ENCODE measurements at places on chromosomes 5 and 9.
A peak's percentile ranks its signal among the peaks of the same experiment; 100 is the strongest.

- no peak for ATAC-seq
These were observed 60.5 kb downstream of the ACER2 start for GRCh38 chr9:19469271-19469670.

GRCh38 chr9:89304020-89304833 is 6.8 kb upstream of the CKS2 start:
- no peak for ATAC-seq

GRCh38 chr9:128684065-128684324 is 5.0 kb upstream of the SET start:
- ATAC-seq = no peak

- no peak for ATAC-seq
These were observed 216.9 kb downstream of the DEPDC1B start for GRCh38 chr5:60483050-60483449.

GRCh38 chr5:25858019-25858418 is 1180.4 kb downstream of the CDH9 start:
- ATAC-seq = no peak

- ATAC-seq = no peak
These were observed 20.9 kb upstream of the SLC31A2 start for GRCh38 chr9:113129884-113130283.

GRCh38 chr5:128632264-128632663 is 94.2 kb upstream of the FBN2 start:
- no peak for ATAC-seq

DNA sequence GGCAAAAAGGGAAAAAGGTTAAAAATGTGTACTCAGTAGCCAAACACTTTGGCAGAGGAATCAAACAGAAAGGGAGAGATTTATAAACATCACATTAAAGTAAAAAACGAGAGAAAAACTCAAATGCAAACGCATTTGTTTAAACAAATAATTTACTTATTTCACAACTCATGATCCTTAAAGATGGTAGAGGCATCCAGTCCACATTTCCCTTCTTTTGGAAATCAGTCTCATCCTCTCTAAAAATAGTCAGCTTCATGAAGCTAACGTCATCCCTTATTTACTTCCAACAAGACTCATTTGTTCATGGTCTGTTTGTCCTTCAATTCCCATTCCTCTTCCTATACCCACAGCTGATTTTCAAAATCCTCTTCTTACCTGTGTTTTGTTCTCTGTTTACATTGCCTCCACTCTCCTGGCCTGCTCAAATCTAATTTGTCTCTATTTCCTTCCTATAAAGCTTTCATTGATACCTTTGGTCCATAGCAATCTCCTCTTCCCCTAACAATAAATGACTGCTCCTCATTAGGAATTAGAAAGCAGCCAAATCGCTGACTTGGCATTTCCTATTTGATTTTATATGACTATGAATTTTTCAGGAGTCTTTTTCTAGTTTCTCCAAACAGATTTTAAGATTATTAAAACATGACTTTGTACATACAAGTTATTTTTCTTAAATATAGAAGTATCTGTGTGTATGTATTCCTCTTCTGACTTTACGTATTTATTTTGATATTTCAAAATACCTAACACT is 805.3 kb downstream of the TLE1 start:
- no peak for ATAC-seq

- no peak for ATAC-seq
These were observed 119.5 kb upstream of the TRPC7 start for GRCh38 chr5:136484808-136485325.

DNA sequence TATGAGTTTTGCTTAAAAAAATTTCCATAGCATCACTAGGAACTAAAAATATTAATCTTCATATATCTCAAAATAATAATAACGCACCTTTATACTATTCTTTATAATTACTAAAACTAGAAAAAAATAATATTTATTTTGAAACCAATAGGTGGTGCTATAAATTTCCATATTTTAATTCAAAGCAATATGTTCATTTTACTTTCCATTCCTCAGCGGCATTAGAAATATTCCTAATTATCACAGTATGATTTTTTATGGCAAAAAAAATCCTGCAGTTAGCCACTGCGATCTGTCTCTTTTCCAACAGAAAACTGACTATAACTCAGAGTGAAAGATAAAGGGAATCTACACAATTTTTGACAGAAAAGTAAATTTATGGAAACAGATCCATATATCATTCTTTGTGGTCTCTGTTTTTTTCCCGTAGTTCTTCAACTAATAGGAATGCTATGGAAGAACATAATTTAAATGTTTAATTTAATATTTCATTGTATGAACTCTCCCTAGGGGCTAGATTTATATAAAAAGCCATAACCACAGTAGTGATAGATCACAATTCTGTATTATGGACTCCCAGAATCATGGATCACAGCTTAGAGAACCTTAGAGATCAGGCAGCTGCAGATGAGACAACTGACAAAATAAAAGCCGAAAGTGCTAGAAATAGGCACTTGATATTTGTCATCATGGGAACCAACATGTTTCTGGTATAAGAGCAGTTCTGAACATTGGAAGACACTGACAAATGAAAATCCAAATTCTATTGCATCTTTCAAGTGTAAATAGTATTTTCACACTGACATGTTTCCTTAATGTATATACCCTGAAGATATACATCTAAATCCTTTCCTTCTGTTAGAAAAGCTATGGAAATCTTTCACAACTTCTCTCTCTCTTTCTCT is 167.7 kb upstream of the MPDZ start:
- ATAC-seq = no peak

DNA sequence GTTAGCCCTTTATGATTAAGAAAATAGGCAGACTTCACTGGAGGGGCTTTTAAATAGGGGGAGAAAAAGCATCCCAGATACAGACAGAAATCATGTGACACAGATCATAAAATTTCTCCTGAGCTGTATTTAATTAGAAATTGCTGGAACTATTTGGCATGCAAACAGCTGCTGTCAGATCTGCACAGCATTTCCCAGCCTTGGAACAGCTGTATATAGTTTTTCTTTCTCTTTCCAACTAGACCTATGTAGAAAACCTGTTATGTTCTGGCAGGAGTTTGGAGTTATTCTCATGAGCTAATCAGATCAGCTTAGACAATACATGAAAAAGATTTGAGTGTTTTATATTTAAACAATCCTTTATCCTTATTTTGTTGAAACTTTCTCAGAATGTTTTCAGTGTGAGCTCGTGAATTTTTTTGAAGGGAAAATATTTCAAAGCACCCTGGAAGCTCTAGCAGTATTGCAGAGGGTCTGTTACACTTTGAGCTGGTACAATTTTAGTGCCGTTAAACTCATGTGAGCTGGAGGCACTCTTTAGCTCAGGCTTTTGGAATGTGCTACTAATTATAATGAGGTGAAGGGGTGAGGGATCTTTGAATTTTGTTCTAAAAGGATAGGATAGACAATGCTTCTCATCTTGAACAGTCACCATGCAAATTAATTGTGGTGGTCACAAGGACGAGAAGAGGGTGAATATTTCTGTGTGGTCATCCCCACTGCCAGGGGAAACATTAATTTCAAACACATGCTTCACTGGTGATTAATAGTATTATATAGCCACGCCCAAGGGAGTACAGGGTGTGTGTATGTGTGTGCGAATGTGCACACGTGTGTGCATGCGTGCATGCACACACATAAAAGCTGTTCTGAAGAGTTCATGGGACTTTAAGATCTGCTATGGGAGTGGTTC is 239.4 kb upstream of the FBXL7 start:
- no peak for ATAC-seq

DNA sequence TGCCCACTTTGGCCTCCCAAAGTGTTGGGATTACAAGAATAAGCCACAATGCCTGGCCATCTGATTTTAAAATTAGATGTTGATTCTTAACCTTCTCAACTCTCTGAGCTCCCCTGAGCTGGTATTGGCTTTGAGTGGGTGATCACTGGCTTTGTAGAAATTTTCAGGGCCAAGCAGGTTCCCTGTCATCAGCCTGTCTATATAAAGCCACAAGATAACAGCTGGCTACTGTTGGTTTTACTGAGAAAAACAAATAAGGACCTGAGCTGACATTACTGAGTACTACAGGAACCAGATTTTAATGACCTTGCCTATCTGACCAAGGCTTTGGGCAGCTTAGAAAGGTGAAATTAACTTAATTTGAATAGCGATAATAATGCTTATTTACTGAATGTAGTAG is 153.6 kb downstream of the MSX2 start:
- no peak for ATAC-seq

GRCh38 chr5:131461742-131462141 is 173.3 kb downstream of the RAPGEF6 start:
- no peak for ATAC-seq

DNA sequence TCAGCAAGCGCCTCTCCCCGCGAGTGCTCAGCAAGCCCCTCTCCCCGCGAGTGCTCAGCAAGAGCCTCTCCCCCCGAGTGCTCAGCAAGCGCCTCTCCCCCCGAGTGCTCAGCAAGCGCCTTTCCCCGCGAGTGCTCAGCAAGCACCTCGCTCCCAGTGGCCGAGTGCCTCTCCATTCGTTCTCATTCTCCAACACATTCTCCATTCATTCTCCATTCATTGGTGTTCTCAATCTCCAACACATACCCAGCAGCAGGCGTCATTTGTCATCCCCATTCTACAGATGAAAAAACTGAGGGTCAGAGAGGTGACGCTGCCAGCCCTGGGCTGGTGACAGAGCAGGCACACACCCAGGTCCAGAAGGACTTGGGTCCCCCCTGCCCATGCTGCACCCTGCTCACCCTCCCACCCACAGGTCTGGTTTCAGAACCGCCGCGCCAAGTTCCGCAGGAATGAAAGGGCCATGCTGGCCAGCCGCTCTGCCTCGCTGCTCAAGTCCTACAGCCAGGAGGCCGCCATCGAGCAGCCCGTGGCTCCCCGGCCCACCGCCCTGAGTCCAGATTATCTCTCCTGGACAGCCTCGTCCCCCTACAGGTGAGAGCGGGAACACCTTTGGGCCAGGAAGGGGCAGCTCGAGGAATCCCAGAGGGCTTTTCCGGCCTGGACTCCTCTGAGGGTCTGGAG is 32.5 kb downstream of the PTGES start:
- 0 out of 3 replicates have a peak, but pooled peaks have one; percentile 34 for ATAC-seq

DNA sequence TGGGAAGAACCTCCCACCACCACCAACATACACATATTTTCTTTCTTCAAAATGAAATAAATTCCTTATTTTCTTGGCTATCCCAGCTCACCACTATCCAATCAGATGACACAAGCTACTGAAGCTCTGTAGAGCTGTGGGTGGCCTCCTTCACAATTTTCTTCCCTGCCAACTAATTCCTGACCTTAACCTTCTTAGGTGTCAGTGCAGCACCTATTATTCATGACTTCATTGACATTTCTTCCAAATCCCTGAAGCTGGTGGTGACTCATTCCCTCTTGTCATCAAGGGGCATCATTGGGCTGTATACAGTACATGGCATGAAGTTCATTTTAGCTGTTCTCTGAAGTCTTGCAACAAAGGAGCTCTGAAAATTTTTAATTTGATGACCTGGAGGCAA is 42.0 kb upstream of the ADRA1B start:
- ATAC-seq = peak; percentile 28

GRCh38 chr9:68739621-68740174 is 34.7 kb downstream of the PIP5K1B start:
- ATAC-seq = no peak

GRCh38 chr5:153626836-153627235 is 136.4 kb downstream of the GRIA1 start:
- ATAC-seq = no peak

DNA sequence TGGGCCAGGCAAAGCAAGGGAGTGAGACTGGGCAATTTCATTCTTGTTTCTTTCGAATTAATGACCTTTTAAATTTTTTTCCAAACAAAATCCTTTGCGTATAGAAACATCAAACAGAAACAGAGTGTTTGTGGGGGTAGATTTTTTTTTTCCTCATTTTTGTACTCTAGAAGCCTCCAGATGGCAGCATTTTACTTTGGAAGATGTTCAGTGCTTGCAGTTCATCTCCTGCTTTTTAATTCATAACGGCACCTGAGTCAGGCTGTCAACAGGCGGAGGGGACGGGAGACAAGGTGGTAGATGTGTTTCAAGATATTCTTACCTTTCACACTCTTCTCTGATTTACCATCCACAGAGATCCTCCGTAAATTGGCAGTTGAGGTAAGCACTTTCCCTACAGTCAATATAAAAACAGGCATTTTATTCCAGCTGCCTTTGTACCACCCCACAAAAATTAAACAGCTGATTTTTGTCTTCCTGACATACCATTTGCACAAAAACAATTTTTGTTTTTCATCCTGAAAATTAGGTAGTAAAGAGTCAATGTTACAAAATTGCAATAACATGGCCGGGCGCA is 99.5 kb upstream of the FBXL17 start:
- peak; percentile 81 for ATAC-seq

- peak; percentile 89 for ATAC-seq
These were observed 323.8 kb downstream of the PSAT1 start for GRCh38 chr9:78620764-78621163.

DNA sequence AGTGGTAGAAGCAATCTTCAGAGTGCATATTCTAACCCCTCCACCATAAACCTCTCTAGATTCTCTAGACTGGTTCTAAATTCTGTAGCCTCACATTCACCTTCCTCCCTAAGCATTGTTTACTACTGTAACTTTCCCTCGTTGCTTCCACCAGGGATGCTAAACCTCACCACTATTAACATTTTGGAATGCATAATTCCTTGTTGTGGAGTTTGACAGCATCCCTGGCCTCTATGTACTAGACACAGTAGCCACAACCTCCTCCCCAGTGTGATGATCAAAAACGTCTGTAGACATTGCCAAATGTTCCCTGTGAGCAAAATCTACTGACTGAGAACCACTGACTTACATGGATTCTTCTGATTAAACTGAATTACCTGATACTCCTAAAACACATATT is 18.6 kb downstream of the PAPPA start:
- ATAC-seq = no peak

- ATAC-seq = no peak
These were observed 665.1 kb upstream of the COX7C start for GRCh38 chr5:85952680-85953079.

DNA sequence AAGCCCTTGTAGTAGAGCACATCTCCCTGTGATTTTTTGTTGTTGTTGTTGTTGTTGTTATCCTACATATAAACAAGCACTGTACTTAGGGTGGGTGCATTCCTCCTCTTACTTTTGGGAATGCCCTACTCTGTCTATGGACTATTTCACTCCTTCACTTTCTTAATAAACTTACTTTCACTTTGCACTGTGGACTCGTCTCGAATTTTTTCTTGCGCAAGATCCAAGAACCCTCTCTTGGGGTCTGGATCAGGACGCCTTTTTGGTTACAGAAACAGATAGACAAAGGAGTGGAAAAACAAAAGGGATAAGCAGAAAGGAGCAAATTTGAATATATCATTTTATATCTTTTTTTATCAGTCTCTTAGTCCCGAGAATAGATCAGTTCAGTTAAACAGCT is 14.4 kb upstream of the PAIP1 start:
- no peak for ATAC-seq

- ATAC-seq = no peak
These were observed 10.5 kb downstream of the PIK3R1 start for GRCh38 chr5:68225911-68226545.

DNA sequence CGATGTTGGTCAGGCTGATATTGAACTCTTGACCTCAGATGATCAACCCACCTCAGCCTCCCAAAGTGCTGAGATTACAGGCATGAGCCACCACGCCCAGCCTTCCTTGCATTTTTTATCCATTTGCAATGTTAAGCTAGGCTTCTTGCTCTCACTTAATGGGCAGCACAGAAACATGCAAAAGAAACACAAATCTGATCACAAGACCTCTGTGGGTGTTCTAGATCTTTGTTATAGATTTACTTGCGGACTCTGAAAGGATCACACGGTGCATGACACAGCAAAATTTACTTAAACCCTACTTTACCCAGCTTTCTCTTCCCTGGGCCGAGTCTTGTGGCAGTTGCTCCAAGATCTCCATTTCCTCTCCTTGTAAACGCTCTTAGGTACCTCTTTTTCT is 71.3 kb downstream of the PSAT1 start:
- no peak for ATAC-seq

GRCh38 chr5:136133222-136133921 is 727 bp downstream of the SMAD5 start:
- ATAC-seq = peak; percentile 67

Measured in SK-N-SH treated with all-trans-retinoic acid at 6 μM for 48 hours (cell line).